Activated CD4-positive, alpha-beta T cell treated with anti-CD3 and anti-CD28 coated beads, Interleukin-2, amount 10 ng/mL, durations not matched to agents 24 days and 14 days (primary cell): ENCODE measurements at places on chromosomes 4 and X. TPM values are rescaled to one million over a fixed set of nuclear protein-coding genes. Genes with fewer than 3 reads are reported as not detected.

DNA sequence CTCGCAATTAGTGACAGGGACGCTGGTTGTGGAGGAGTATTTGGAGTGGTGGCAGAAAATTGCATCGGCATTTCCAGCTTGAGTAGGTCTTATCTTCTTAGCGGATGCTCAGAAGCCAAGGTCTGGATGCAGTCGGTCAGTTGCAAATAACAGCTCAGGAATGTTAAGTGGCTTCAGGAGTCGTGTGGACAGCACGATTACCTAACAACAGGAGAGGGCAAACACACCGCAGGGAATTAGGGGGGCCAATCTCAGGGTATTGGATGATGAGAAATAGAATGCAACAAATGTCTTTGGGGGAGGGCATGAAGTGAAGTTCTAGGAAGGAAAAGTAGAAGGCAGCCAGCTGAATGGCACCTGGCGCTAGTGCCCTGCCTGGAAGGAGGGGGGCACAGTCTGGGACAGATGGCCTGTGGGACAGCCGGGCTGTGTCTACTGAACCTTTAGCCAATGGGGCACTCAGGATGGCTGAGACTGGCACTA, 11.8 kb downstream of the RASL11B start:
- H3K36me3 ChIP-seq = no peaks in the 10 kb centered on the region
- H3K4me1 ChIP-seq = peaks cover 5% of the 10 kb centered on the region
- H3K4me3 ChIP-seq = no peak overlapping the region

DNA sequence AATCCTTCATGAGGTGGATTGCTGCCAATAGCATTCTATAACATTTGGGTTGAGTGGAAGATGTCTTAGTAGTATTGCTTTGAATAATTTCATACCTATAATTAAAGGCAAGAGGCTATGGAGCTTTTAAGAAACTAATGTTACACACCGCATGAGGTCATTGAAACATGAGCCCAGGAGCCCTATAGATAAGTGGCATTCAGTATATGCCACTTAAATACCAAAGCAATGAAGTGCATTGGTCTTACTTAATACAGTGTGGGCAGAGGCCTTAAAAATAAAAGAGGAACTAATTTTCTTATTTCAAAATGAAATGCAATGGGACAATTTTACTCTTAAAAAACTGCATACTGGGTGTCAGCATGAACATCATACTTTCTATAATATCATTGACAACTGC, 47.5 kb downstream of the SPATA18 start:
- H3K4me3 ChIP-seq = no peak overlapping the region
- no peak for DNase-seq
- no peaks in the 10 kb centered on the region for H3K36me3 ChIP-seq
- peaks cover 2% of the 10 kb centered on the region for H3K27me3 ChIP-seq

- peaks cover 3% of the 10 kb centered on the region for H3K27me3 ChIP-seq
- DNase-seq = no peak
- H3K4me3 ChIP-seq = no peak overlapping the region
- no peaks in the 10 kb centered on the region for H3K36me3 ChIP-seq
Measured at GRCh38 chr4:56078866-56079265, 130.1 kb downstream of the CEP135 start.

DNA sequence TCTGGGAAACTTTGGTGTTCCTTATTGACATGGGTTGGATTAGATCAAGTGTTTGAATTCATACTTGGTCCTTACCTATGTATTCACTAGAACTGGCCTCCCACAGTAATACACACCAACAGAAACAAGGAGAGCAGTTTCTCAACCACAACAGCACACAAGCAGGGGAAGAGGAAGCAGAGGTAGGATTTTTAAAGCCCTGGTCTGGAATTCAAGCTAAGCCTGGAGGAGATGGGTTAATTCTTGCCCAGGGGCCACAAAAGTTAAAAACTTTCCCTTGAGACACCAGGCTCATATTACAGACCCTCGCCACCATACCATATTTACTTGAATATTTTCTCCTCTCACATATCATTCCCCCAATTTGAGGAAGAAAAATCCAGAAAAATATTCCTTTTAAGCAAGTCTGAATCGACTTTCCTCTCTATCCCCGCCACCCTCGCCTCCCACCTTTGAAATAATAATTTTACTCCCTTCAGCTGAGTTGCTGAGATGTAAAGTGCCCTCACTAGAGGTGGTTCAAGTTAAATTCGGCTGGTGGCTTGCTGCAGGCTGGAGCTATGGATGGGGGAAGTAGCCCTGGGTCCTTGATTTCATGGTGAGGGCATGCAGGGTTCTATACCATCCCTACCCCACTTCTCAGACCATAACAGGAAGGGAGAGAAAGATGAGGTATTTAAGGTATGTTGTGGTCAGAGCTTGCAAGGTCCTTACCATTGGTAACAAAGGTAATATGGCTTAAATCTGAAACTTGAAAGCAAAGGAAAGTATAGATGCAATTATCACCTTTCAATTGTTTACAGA, 440.2 kb downstream of the INPP4B start:
- H3K36me3 ChIP-seq = peaks cover 14% of the 10 kb centered on the region
- H3K4me1 ChIP-seq = peaks cover 52% of the 10 kb centered on the region
- peak; percentile 72 for DNase-seq
- no peaks in the 10 kb centered on the region for H3K27me3 ChIP-seq

- H3K27ac ChIP-seq = no peak overlapping the region
- no peaks in the 10 kb centered on the region for H3K36me3 ChIP-seq
- no peaks in the 10 kb centered on the region for H3K27me3 ChIP-seq
- H3K4me1 ChIP-seq = no peaks in the 10 kb centered on the region
- H3K4me3 ChIP-seq = no peak overlapping the region
- DNase-seq = no peak
Measured at GRCh38 chr4:125042041-125042440, 272.7 kb upstream of the FAT4 start.

GRCh38 chrX:15224747-15225146, 45.1 kb downstream of the ASB9 start:
- H3K4me1 ChIP-seq = no peaks in the 10 kb centered on the region
- H3K4me3 ChIP-seq = no peak overlapping the region
- no peak overlapping the region for H3K27ac ChIP-seq
- H3K27me3 ChIP-seq = peaks cover 2% of the 10 kb centered on the region
- no peak for DNase-seq
- H3K36me3 ChIP-seq = no peaks in the 10 kb centered on the region

- peaks cover 4% of the 10 kb centered on the region for H3K4me1 ChIP-seq
- peaks cover 36% of the 10 kb centered on the region for H3K27me3 ChIP-seq
- no peaks in the 10 kb centered on the region for H3K36me3 ChIP-seq
Measured at GRCh38 chrX:129523079-129523911, at the start of gene SMARCA1. TSS of gene SMARCA1 (minus strand) at chrX:129523490. CDS start at chrX:129523370, 120 bp downstream.

GRCh38 chr4:166675411-166675810, 558.9 kb downstream of the SPOCK3 start:
- no peaks in the 10 kb centered on the region for H3K36me3 ChIP-seq
- H3K27ac ChIP-seq = no peak overlapping the region
- no peaks in the 10 kb centered on the region for H3K4me1 ChIP-seq
- DNase-seq = no peak

GRCh38 chrX:103518571-103518970, 718 bp downstream of the RAB40A start:
- DNase-seq = no peak
- H3K4me3 ChIP-seq = no peak overlapping the region
- no peaks in the 10 kb centered on the region for H3K4me1 ChIP-seq
- H3K27me3 ChIP-seq = no peaks in the 10 kb centered on the region
- H3K27ac ChIP-seq = no peak overlapping the region

DNA sequence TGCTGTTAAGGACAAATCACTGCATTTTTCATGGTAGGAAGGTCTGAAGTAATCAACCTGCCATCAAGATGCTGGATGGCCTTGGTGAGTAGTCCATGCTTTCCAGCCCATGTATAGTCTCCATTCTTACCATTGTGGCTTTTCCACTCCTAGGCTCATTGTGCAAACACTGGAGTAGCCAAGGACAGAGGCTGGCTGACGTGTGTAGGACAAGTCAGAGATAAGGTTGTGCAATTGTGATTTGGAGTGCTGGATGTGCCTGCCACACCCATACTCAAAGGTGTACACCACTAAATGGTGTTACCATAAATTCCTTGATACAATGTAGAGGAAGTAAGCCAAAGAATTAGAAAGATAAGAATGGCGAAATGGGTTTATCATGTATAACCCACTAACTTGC, 26.3 kb upstream of the RADX start:
- H3K4me1 ChIP-seq = no peaks in the 10 kb centered on the region
- no peak overlapping the region for H3K27ac ChIP-seq
- H3K4me3 ChIP-seq = no peak overlapping the region
- no peaks in the 10 kb centered on the region for H3K36me3 ChIP-seq
- H3K27me3 ChIP-seq = no peaks in the 10 kb centered on the region
- no peak for DNase-seq

GRCh38 chrX:47448165-47448806, 34.7 kb downstream of the ZNF41 start:
- no peaks in the 10 kb centered on the region for H3K27me3 ChIP-seq
- no peak overlapping the region for H3K4me3 ChIP-seq
- DNase-seq = no peak

ZNF280C gene
- total RNA-seq = 6.0 and 7.5 TPM in 2 replicates

MAGEA8 gene
- not detected in 2 replicates for total RNA-seq

FGA gene
- not detected in 2 replicates for total RNA-seq

UBA1 gene
- 233 and 246 TPM in 2 replicates for total RNA-seq
